GM19239 (cell line): ENCODE measurements at places on chromosomes 12 and 14.

GRCh38 chr14:99327458-99328250, 55.7 kb upstream of the BCL11B start:
- no peak for DNase-seq

GRCh38 chr12:31368666-31369361, 42.9 kb upstream of the SINHCAF start:
- DNase-seq: no peak

- DNase-seq: no peak
Observed at GRCh38 chr12:22014041-22014782, 31.8 kb upstream of the CMAS start.

GRCh38 chr12:26360062-26360461, 164.7 kb downstream of the SSPN start:
- no peak for DNase-seq

- DNase-seq: no peak
Observed at GRCh38 chr12:57233357-57234232, 4.1 kb downstream of the SHMT2 start.
